ENCODE measurements at places on chromosomes 12 and 14.

DNA sequence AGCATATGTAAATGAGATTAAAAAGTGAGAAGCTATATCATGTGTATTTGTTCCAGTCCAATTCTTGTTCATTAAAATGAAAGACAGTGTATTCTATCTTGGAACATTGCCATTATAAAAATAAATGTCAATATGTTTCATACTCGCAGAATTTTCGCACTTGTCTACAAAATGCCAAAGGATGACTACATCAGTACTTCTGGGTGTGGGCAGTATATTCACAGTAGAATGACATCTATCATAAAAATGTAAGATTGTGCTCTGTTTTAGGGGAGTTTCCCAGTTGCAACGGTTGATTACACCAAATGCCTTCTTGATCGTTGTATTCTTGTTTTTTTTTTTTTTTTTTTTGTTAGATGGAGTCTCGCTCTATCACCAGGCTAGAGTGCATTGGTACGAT lies 292.3 kb upstream of the E2F7 start:
- DNase-seq, result no peak

- DNase-seq, result no peak
These were observed 64.5 kb upstream of the VASH1 start for GRCh38 chr14:76696791-76697190.

DNA sequence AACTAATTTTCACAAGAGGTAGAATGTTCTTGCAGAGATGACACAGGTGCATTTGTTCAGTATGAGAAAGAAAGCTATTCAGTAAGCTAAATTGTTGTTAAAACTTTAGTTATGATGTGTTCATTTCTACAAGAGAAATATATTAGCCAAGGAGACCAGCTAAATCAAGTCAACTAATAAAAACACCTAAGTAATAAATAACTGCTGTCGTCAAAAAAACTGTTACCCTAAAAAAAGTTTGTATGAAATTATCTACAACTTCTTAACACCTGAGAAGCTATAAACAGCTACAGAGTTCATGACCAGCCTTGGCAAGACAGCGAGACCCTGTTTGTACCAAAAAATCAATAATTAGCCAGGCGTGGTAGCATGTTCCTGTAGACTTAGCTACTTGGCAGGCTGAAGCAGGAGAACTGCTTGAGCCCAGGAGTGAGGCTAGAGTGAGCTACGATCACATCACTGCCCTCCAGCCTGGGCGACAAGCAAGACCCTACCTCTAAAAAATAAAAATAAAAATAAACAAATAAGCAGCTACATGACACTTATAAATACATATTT lies 67.6 kb upstream of the AP4S1 start:
- DNase-seq, result no peak

GRCh38 chr12:64993461-64993860 lies 127.6 kb downstream of the WIF1 start:
- no peak for DNase-seq

DNA sequence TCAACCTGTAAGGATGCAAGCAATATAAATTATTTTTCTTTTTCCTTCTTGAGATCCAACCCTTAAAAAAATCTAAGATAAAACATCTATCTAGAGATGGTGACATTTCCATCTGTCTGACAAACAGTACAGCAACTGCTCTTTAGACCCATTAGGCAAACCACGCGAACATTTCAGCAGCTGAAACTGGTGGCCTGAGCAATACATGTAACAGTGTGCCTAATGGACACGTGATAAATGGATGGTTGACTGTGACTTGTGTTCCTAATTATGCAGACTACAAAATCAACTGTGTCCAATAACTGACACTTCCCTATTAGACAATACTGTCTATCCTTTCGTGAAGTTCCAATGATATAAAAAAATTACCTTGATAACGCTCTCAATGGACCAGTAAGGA lies 18.9 kb downstream of the E2F7 start:
- no peak for DNase-seq

All from kidney (tissue), 22 donors.